ENCODE measurements at places on chromosomes 6 and 20.

DNA sequence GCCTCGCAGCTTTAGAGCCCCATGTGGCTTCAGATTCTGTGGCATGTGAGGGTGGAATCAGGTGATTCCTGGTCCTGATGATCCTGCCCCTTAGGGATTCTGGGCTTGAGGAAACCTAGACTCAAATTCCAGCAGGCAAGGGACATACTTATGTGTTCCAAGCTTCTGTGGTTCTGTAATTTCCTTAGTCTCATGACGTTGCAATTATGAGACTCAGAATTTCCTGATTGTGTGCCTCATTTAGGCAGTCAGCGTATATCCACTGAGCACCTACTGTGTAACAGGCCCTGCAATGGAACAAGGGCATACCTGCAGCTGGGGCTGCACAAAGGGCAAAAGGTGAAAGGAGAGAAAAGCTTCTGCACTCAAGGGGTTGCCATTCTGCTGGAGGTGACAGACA, 11.6 kb upstream of the BPIFB4 start:
- DNase-seq: no peak

GRCh38 chr6:10963113-10963512, 76.3 kb downstream of the SYCP2L start:
- no peak for DNase-seq

- no peak for DNase-seq
Measured at GRCh38 chr6:2870046-2870636, 28.5 kb upstream of the SERPINB1 start.

DNA sequence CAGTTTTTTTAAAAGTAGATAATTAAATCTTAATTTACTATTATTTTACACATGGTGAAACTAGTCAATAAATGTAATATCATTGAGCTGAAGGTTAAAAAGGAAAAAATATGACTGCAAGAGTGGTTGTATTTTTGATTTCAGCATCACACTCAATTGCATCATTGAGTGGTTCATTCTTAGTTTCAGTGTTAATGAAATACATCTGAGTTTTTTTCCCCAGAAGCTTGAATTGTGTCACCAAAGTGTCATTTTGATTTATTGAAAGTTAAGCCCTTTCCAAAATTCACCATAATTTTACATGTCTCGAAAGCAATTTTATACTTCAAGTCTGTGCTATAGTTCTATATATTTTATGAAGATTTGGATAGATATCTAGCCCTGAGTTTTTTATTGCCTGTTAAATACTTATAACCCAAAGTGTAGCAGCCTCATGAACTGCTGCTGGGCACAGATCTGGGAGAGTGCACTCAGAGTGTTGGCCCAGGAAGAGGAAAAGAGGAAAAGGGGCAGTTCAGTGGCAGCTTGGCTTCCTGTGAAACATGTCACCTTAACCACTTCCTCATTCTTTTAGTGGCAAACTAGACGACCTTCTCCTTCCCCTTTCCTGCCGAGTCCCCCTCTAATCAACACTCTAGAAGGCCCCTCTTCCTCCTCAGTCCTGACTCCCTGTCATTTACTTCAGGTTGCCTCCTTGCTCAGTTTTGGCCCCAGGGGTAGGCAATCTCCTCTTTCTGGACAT, 140.7 kb downstream of the ESR1 start:
- no peak for DNase-seq

GRCh38 chr6:112431803-112432202, 84.7 kb downstream of the RFPL4B start:
- DNase-seq: no peak

DNA sequence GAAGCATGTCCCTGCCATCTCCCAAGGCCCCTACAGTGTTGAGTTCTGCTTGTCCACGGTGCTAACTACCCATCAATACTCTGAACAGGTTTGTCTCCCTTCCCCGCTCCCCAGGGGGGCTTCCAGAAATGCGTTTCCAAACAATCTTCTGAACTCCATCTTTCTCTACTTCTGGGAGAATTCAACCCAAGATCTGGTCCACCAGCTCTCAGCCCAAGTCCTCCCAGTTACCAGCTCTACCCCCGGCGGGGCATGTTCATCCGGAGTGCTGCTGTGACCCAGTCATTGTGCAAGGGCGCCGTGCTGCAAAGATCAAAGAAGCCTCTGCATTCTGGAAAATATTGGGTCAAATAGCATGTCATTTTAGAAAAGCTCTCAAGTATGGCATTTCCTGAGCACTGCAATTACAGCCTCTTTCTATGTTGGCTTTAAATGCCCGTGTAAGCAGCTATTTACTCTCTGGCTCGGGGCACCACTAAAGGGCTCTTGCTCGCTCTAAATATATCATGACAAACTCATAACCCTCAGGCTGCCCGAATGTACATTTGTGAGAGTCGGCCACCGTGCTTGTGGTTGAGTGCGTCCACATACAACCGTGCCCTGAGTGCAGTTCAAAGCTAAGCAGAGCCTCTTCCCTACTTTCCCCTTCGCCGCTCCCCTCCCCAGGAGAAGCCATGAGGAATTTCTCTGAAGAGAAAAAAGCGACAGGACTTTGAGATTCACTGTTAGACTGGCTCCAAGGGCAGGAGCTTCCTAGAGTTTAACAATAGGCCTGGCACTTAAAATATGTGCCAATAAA, 71.6 kb downstream of the BANF2 start:
- DNase-seq: no peak

- no peak for DNase-seq
Measured at GRCh38 chr6:107656401-107656800, 166.5 kb downstream of the SOBP start.
